ENCODE measurements at places on chromosomes 1 and 21.

DNA sequence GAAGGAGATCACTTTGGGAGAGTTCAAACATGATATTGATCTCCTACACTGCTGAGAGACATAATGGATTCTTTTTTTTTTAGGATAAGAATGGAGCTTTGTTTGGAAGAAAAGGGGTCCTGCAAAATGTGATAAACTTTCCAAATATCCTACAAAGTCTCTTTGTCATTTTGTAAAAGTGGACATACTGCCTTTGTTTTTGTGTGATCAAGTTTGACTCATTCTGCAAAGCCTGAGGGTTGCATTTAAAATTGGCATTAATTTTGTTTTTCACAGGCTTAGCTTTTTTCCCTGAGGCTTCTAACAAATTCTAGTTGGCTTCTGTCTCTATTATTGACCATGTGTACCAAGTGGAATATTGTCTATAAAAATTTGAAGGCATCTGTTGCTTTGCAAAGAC lies 113.2 kb downstream of the AK5 start:
- no peak for DNase-seq

GRCh38 chr1:99970713-99971255 lies 988 bp downstream of the SLC35A3 start:
- no peak for DNase-seq

- DNase-seq: no peak
These were observed 250.9 kb upstream of the SGIP1 start for GRCh38 chr1:66282891-66283621.

- no peak for DNase-seq
These were observed 8.8 kb downstream of the JMJD4 start for GRCh38 chr1:227726318-227726717.

DNA sequence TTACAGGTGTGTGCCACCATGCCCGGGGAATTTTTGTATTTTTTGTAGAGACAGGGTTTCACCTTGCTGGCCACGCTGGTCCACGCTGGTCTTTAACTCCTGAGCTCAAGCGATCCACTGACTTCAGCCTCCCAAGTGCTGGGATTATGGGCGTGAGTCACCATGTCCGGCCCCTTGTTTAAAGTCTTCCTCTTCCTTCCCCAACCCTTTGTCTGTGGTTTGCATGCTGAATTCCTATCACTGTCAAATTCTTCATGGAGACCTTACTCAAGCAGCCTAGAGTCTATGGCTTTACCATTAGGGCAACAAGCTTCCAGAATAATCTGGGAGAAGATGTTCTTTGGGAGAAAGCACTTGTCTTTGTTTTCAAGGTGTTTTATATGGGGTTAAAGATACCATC lies 34.7 kb downstream of the B3GALT5 start:
- no peak for DNase-seq

GRCh38 chr1:168112673-168113305 lies 23.9 kb downstream of the GPR161 start:
- DNase-seq: peak; percentile 29

GRCh38 chr1:206674745-206675175 lies 9.9 kb upstream of the MAPKAPK2 start:
- DNase-seq: peak; percentile 95

GRCh38 chr1:223248770-223249140 lies 105.7 kb upstream of the TLR5 start:
- DNase-seq: no peak

GRCh38 chr1:215517441-215517891 lies 49.6 kb upstream of the KCTD3 start:
- no peak for DNase-seq

GRCh38 chr1:24909388-24909898 lies 20.6 kb downstream of the RUNX3 start:
- peak; percentile 50 for DNase-seq

GRCh38 chr1:146013559-146013922 lies 8.0 kb downstream of the HJV start:
- no peak for DNase-seq

GRCh38 chr1:244319283-244320132 lies 132.2 kb downstream of the ADSS2 start:
- no peak for DNase-seq

GRCh38 chr1:115331558-115332331 lies 6.3 kb downstream of the NGF start:
- no peak for DNase-seq

GRCh38 chr1:47521034-47521881 lies 83.4 kb downstream of the FOXD2 start:
- DNase-seq: no peak

DNA sequence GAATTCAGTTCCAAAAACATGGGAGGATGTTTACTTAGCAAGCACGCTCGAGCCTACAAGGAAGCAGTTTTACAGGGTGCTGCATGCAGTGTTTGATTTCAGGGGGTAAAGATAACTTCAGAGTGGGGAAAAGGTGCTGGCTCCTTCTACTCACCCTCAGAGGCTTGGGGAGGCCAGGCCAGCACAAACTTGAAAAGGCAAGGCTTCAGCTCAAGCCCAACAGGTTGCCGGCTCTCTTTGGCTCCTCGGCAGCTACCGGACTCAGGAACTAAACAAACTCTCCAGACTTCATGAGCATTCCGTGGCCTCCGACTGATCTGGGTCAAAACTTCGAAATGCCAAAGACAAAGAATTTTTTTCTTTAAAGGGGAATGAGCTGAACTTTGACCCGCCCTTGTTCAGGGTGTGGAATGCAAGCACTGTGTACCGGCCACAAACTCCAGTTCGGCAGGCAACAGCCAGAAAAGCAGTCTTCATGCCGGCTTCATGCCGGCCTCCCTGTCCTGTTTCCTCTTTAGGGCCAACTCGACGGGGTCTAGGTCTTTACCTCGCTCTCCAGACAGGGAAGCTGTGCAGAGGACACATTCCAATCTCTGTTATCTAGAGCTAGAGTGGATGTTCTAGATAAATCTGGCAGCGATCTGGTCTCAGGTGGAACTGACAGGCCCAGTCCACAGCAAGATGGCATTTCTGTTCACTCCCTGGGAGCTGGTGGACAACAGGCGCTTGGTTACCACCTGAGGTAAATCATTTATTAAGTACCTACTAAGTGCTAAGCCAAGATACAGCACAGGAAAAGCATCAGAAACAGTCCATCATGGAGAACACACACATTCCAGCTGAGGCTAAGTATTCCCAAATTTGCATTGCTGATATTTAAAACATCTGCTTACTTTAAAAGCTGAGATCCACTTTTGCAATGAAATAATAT lies 75.0 kb downstream of the CD46 start:
- DNase-seq: no peak

GRCh38 chr1:118290046-118290445 lies 105.0 kb upstream of the SPAG17 start:
- peak; percentile 73 for DNase-seq

DNA sequence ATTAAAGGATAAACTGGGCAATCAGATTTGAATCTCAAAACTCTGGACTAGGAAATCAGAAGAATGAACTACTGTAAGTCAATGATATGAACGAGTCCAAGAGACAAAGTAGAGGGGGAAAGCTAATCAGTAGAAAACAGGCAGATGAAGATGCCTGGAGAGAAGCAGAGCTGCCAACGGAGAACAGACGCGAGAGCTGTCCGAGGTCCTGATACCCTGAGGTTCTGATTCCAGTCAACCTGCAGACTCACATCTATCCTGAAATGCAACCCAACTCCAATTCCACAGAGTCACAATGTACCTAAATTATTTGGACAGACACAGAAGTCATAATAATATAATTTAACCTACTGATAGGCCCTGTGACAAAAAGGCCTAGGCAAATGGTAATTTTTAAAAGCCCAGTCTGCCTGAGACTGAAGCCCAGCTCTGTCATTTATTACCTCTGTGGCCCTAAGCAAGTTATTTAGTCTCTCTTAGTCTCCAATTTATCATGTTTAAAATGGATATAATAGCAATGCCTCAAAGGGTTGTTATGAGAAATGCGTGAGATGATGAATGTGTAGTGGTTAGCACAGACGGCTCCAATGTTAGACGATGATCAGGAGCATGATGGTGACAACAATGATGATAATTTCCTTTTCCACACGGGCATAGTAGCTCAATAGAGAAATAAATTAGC lies 33.4 kb downstream of the RGS7 start:
- DNase-seq: peak; percentile 2

- DNase-seq: no peak
These were observed 159.1 kb upstream of the DMRTA2 start for GRCh38 chr1:50582346-50582745.

GRCh38 chr1:187626056-187626455 lies 797.3 kb downstream of the PLA2G4A start:
- DNase-seq: no peak

DNA sequence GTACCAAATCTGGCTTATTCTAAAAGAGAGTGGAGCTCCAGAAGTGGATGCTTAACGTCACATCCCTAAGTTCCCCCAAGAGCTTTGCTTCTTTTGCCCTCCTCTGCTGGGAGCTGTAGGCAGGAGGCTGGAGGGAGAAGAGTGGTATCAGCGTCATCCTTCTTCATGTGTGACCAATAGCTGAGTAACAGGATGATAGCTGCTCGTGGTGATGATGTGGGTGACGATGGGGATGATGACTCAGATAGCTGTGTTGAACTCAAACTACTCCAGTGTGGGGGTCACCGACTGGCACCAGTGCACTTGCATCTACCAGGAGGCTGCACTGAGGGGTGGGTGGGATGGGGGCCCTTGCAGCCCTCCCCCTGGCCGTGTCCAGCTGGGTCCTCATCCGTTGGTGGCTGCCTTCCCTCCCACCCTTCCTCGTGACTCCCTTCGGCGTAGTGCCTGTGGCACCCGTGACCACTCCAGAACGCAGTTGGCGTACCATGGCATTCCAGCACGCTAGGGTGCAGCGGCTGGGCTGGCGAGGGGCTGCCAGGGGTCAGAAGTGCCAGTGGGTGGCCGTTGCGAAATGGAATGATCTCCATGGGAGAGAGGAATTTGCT lies 1.1 kb downstream of the IGFN1 start:
- DNase-seq: peak; percentile 84

DNA sequence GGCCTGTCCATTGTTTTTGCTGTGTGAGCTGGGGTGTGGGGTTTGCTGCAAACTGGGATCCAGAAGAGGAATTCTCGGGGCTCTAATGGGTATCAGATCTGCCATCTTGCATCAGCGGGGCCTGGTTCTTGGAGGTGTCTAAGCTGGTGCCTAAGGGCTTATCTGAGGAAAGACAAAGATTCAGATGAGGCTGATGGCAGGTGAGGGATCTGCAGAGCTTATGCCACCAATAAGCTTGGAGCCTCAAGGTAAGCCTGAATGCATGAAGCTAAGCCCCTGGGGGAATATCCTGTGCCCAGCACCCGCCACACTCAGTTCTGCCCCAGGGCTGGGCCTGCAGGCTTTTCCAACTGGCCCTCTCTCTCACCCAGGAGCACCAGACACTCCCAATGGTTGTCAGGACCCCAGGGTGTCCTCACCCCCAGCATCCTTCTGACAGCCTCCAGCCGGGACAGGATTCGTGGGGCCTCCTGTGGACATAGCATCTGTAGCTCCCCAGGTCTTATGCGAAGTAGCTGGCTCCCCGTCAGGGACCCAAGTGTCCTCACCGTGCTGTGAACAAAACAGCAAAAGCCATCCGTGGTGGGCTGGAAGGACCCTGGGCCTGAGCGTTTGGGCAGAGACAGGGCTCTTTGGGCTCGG lies 9.5 kb upstream of the GSTM3 start:
- DNase-seq: no peak

DNA sequence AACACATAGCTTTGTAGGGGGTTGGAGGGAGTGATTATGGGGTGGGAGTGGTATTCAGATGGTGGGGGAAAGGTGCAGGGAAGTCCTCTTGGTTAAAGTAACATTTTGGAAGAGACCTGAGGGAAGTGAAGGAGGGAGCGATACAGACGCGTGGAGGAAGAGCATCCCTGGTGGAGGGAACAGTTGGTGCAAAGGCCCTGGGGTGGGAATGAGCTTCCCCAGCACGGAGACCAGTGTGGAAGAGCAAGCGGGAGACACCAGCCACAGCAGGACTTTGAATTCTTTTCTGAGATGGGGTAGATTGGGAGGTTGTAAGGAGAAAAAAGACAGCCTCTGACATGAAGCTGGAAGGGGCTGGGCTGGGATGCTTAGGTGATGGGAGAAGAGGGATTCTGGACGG lies 23.5 kb downstream of the DHRS3 start:
- DNase-seq: no peak

DNA sequence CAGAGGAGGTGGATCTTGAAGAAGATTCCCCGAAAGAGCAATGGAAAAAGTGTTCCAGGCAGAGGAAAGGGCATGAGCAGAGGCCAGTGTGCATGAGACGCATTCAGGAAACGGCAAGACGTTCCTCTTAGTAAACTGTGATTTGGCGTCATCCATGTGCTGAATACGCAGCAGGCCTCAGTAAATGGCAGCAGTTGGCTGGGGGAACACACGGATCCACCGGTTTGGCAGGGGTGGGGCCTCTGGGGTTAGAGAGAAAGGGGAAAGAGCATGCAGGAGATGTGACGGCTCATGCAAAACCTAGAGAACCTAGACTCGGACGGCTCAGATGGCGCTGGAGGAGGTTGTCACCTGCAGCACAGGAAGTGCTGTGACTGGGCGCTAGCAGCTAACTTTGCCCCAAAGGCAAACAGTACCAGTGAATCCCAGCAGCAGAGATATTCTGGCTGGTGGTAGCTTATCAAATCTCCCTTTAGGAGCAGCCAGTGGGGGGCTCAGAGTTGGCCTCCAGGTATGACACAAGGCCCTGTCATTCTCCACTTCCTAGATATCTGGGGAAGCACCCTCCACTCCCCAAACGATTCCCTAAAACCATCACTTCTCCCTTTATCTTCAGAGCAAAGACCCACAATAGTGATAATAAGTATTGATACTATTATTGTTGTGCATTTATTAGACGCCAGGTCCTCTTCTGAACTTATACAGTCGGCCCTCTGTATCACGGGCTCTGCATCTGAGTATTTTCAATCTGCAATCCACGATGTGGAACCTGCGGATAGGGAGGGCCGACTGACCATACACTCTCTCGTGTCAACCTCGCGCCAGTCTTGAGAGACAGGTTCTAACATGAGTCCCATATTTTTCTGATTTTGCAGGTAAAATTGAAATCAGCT lies 7.6 kb downstream of the LAPTM5 start:
- no peak for DNase-seq

- DNase-seq: no peak
These were observed 95.9 kb downstream of the SPSB1 start for GRCh38 chr1:9388335-9389180.

DNA sequence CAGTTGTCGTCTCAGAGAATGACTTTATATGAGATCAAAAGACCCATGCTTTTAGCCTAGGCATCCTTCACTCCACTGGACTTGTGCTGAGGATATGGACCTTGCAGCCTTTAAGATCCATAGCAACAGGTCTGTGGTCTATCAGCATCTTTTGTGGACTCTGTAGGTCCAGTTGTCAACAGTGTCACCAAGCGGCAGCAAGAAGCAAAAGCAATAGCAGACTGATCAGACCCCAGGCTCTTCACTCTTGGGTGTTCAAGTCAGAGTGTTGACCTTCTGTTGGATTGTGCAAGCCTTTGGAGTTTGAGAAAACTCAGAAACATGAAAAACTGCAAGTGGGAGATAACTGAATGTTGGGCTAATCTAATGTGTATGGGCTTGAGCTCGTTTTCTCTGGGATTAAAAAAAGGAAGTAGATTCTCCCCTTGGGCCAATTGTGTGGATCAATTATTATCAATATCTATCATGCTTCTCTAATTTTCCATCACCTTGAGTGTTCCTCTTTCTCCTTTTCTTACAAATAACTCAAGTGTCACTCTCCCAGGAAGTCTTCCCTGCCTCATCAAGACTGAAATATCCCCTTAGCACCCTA lies 144.2 kb downstream of the LYPLAL1 start:
- DNase-seq: no peak

Data from muscle of back (tissue), 13 donors.